ENCODE measurements at places on chromosomes 2 and 18. TPM values are rescaled to one million over a fixed set of nuclear protein-coding genes. Genes with fewer than 3 reads are reported as not detected.

Gene PROKR1
- total RNA-seq = not detected

Gene ADCYAP1
- total RNA-seq = 33.9 TPM

Gene TMEM169
- 8.6 TPM for total RNA-seq

Gene TNP1
- not detected for total RNA-seq

Gene EFR3B
- 67.9 TPM for total RNA-seq

- DNase-seq = no peak
Observed at GRCh38 chr2:216246766-216247165, 125.5 kb downstream of the MARCHF4 start.

DNA sequence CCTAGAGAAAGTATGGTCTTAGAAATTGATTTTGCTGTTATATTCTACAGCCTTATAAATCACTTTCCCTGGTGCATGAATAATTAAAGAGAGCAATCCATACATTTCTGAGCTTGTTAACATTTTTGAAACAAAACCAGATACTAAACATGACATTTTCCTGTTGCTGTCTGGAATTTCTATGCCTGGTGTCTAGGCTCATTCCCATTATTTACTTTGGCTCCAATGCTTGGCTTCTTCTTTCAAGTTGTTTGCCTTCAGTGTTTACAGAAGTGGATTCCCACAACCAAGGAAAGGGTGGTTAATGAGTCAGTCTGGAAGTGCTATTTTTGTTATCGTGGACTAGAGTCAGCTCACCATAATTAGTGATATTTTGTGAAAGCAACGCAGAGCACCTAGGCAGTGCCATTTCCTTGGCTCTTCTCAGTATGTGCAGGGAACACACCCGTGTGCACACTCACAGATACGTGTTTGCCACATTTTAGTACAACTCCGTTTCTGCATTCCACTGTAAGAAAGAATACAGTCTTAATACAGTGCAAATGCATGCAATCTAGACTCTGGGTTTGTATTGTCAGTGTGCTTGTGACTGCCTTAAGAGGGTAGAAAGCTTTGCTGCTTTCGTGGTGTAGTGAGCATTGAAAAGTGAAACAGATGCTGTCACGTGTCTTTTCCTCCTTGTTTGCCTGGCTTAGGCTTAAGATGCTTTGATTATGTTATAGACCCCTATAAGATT is 185.0 kb upstream of the RASGRP3 start:
- DNase-seq = no peak

- DNase-seq = no peak
Observed at GRCh38 chr2:109206569-109207146, 77.7 kb downstream of the SH3RF3 start.

DNA sequence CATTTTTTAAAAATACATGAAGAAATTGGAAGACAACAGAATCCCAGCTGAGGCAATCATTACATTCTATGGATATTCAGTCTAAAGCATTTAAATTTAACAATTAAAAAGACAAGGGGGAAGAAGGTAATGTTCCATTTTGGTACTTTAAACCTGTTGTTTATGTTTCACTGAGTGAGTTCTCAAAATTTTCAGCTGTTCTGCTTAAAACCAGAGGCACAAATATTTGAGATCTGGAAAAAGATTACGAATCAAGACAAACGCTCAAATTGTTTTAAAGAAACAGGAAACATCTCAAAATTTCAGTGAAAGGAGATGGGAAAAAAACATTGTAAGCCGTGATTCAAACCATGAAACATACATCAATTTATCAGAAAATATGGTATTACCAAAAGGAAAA is 656.2 kb upstream of the CHAC2 start:
- no peak for DNase-seq

- no peak for DNase-seq
Observed at GRCh38 chr2:144701259-144701658, 181.3 kb upstream of the ZEB2 start.

DNA sequence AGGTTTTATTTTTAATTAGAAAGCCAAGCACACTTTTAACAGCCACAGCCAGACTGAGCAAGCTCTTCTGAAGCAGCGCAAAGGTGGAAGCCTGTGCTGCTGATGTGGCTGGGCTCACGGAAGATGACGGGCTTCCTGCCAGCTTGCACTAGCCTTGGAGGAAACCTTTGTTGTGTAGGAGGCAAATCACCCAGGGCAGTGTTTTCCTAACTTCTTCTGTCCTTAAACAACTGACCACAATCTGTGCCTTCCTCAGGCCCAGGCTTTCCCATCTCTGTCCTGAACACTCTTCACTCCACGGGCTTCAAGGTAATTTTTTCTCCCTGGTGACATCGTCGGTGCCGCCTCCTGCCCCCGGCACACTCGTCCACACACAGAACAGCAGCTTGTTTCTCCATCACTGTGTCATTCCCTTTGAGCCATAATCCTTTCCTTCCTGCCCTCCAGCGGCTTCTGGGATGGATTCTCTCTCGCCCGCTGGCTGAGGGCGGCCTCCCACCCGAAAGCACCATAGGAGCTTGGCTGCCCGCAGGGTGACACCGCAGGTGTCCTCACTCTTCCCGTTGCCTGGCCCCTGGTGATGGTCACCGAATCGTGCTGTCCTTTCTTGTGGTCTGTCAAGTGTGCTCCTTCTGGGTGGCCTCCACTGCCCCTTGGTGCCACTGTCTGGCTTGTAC is 31.1 kb upstream of the INHBB start:
- peak; percentile 34 for DNase-seq

DNA sequence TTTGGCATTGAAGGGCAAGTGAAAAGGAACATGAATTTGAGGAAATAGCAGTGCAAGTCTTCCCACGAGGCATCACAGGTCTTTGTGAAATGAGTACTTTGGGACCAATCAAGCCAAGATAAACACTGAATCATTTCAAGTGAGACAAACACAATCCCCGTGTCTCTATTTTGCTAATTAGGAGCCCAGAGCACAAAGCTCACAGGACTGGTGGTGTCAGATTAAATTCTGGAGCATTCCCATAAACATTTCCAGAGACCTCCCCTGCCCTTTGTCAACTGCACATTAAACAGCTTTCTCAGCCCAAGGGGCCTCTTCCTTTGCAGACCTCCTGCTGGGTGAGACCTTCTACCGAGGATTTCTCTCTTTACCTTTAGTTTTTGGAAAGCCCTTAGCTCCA is 50.7 kb downstream of the DAPL1 start:
- DNase-seq = no peak

DNA sequence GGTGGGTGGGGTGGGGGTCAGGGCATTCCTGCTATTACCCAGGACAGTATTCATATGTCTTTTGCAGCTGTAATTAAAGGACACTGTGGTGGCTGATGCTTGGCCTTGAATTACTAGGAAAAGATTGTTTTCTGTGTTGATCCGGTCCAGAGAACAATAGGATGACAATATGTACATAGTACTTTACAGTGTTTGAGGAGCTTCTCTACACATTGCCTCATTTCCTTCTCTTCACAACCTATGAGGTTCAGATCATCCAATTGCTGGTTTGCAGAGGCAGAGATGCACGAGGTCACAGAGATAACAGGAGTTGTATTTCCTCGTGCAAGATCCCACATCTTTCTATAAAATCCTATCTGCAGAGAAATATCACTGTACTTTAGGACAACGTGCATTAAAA is 119.5 kb downstream of the LIPG start:
- no peak for DNase-seq

DNA sequence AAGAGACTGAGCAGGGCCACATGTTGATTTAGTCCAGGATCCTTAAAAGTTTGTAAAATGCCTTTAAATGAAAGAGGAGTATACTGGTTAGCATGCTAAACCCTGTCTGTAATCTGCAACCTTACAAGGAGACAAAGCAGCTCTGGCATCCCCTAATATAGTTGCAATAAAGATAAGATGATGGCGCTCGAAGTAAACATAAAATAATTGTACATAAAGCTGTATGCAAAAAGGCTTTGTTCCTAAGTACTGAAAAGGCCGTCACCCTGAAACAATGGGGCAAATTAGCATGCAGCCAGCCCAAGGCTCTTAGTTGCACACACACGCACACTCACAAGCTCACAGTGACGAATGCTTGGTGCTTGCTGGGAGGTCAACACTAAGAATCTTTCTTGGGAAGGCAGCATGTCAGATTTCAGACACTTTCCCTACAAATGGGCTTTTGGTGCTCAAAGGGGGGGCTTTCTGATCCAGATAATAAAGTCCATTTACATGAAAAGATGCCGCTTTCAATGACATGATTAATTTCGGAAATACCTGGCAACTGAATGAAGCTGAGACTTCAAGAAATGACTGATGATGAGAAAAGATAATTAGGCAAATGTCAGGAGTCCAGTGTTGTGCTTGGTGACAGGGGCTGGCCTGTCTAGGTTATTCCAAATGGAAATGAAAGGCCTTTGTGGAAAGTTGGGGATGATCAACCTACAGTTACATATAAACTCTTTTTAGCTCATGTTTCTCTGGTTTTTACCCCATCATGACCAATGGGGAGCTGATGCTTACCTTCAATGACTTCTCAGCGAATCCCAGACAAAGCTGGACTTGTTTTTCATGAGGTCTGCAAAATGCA is 370.3 kb downstream of the MEIS1 start:
- DNase-seq = no peak

GRCh38 chr2:48912110-48912509 is 156.6 kb upstream of the LHCGR start:
- DNase-seq = peak; percentile 28

DNA sequence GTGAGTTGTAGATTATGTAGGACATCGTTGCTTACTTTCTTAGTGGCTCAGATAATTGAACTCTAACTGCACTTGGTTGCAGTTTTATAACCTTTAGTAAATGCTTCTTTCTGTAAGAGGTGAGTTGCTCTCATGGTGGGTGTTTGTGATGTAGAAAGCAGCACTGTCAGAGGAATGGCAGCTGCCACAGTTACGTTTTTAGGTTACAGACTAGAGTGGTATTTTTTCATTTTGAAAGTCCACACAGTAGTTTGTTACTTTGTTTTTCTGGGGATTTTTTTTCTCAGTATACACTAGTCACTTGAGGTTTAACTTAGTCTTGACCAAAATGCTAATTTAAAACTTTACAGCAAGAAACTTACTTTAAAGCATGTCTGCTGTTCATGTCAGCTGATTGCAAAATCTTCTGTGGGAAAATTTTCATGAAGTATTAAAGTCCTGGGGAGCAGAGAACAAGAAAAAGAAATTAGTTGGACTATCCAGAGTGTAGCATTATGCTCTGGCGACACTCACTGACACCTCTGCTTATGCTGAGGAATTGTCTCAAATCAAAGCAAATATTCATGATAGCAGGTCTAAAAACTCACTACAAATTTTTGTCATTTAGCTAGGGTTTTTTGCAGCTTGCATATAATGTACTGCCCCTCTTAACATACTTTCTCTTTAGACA is 14.8 kb downstream of the AFTPH start:
- no peak for DNase-seq

DNA sequence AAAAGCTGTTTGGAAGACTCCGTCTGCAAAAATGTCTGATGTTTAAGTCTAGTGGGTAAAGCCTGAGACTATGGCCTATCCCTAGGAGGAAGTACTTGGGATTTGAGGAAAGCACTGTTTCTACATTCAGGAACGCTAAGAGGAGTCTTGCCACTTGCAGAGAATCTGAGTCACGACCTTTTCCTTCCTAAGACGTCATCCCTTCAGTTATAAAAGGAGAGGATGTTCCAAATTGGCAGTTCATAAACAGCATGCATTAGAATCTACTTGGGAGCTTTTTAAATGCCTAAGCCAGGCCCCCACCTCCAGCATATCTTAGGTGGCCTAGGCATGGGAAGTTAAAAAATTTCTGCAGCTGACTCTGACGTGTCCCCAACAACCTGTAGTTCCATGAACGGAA is 125.9 kb downstream of the TTC32 start:
- DNase-seq = no peak

DNA sequence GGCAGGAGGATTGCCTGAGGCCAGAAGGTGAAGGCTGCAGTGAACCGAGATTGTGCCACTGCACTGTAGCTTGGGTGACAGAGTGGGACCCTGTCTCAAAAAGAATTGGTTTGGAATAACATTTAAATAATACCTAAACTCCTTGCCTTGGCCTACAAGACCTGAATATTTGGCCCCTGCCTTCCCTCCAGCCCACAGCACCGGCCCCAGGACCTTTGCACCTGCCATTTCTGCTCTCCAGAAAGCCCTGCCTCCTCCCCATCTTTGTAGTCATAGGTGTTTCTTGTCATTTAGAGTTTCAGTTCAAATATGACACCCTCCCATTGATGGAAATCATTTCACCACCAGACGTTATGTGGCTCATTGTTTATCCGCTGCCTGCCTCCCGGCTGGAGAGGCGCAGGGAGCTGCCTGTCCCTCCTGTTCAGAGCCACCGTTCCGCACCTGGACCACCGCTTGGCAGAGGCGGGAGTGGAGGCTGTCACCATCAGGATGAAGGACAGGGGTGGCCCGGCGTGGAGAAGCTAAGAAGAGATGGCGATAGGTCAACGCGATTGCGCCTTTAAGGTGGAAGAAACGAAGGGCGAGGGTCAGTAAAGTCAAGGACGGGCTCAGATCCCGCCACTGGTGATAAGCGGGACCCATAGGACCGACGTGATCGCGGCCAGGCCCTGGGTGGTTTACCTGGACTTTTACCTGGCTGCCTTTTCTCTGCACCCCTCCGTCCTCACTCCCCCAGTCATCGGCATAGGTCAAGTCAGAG is 638 bp upstream of the LPIN1 start:
- no peak for DNase-seq

GRCh38 chr2:128323555-128323931 is 4.9 kb upstream of the HS6ST1 start:
- no peak for DNase-seq

- no peak for DNase-seq
Observed at GRCh38 chr2:238501311-238501710, 74.6 kb downstream of the ASB1 start.

- no peak for DNase-seq
Observed at GRCh38 chr2:26757873-26758789, 6.0 kb upstream of the SLC35F6 start.

DNA sequence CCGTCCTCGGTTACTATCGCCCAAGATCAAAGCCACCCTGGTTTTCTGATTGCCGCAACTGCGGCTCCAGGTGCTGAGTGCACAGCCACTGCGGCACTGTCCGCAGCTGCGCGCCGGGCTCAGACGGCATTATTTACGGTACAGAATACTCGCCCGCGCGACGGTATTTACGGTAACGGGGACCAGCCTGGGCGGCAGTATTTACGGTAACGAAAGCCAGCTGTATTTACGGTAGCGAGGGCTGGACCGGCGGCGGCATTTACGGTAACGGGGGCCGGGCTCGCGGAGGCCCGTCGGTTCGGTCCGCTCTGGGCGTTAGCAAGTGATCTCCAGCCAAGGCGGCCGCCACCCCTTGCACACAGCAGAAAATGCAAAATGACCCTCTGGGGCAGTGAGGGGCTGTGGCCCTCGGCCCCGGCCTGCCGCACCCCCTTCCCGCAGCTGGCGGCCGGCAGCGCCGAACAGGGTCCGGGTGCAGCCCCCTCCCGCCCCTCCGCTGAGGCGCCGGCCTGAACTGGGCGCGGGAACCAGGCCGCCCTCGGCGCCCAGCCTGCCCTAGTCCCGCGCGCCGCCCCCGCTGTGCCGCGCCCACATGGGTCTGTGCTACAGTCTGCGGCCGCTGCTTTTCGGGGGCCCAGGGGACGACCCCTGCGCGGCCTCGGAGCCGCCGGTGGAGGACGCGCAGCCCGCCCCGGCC is at the start of gene GNAL:
Gene GNAL (plus strand): TSS at position 293 of the 697 bp plus-strand sequence. CDS start 300 bp downstream, at position 593.
- DNase-seq = peak; percentile 72
